WTC11 (cell line): ENCODE measurements at places on chromosomes 6 and 20. TPM values are rescaled to one million over a fixed set of nuclear protein-coding genes. Genes with fewer than 3 reads are reported as not detected.

- DNase-seq, result no peak
Measured at GRCh38 chr20:20219016-20219415, 148.9 kb upstream of the INSM1 start.

Gene CFAP206
- not detected in 3 replicates for total RNA-seq

Gene EYA4
- 0.14 to 0.32 TPM (median 0.24 TPM) in 3 replicates for total RNA-seq

DNA sequence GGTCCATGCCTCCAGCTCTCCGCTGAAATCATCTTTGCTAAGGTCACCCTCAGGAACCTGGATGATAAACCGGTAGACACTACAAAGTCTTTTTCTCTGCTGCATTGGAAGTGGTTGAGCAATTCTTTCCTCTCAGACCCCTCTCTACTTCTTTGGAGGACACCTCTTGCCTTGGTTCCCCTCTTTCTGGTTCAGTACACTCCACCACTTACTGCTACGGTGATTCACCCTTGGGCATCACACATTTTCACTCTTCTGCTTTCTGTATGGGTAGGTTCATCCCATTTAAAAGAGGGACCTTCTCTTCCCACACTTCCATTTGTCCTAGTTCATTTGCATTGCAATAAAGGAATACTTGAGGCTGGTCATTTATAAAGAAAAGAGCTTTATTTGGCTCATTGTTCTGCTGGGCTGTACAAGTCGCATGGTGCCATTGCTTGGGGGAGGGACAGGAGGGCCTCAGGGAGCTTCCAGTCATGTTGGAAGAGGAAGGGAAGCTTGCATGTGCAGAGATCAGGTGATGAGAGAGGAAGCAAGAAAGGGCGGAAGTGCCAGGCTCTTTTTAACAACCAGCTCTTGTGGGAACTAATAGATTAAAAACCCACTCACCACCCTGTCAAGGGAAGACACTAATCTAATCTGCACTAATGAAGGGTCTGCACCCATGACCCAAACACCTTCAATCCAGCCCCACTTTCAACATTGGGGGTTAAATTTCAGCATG is 149.7 kb upstream of the TMEM170B start:
- DNase-seq, result no peak

Gene TRMT11
- 27.5 to 32.7 TPM (median 32.3 TPM) in 3 replicates for total RNA-seq

GRCh38 chr6:16252686-16253299 is 14.4 kb downstream of the GMPR start:
- no peak for DNase-seq

DNA sequence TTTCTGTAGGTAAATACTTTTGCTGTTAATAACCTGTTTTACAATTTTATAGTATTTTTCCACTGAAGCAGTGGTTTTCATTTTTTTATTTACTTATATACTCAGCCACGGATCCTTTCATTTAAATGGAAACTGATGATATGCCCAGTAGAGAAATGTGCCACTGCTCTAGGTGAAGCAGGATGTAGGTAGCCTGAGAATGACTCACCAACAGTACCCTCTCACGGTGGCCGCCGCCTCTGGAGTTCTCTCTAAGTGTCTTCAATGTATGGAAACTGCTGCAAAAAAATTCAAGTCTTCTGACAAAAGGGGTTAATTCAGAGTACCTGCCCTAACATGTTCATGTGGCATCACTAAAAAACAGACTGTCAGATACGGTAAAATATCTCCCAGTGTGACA is 6.4 kb downstream of the EYA4 start:
- no peak for DNase-seq

Gene COX7A2
- total RNA-seq, result 465 to 500 TPM (median 472 TPM) in 3 replicates

Gene FNDC11
- 3.4 to 3.8 TPM (median 3.6 TPM) in 3 replicates for total RNA-seq

GRCh38 chr20:38272398-38272797 is 11.9 kb upstream of the KIAA1755 start:
- no peak for DNase-seq

- DNase-seq, result no peak
Measured at GRCh38 chr20:24962510-24962909, 13.4 kb downstream of the CST7 start.
